ENCODE measurements at places on chromosomes 5 and 9.

DNA sequence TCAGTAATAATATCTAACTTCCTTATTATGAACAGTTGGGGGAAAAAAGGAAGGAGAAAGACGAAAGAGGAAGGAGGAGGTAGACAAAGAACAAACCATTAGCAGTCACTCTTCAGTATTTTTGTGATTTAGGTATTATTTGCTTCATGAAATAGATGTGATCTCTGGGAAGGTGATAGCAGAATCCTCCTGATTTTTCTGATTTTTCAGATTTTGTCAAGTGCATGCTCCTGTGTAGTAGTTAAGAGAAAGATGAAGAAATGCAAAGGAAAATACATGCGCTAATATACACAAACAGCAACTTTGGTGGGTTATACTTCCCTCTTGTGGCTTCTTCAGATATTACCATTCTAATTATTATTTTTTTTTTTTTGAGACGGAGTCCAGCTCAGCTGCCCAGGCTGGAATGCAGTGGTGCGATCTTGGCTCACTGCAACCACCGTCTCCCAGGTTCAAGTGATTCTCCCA is 31.6 kb downstream of the LMNB1 start:
- no peak for DNase-seq

- DNase-seq, result no peak
Observed at GRCh38 chr9:124259158-124259808, 1.5 kb downstream of the NEK6 start.

DNA sequence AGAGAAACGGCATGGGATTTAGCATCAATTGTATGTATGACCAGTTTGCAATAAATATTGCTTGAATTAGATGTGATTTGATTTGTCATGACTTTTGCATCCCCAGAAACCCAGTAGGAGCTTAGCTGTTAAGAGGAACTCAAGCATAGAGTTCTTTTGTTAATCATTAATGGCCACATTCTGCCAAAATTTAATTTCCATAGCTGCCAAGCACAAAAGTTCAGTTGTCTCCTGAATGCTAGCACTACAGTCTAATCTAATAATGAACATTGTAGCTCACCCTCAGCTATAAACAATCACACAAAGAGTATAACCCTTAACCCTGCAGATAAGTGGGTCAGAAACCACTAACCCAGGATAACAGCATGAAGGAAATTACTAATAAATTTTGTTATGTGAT is 169.8 kb upstream of the GRAMD2B start:
- no peak for DNase-seq

GRCh38 chr9:118366228-118366627 is 662.0 kb downstream of the TLR4 start:
- no peak for DNase-seq

DNA sequence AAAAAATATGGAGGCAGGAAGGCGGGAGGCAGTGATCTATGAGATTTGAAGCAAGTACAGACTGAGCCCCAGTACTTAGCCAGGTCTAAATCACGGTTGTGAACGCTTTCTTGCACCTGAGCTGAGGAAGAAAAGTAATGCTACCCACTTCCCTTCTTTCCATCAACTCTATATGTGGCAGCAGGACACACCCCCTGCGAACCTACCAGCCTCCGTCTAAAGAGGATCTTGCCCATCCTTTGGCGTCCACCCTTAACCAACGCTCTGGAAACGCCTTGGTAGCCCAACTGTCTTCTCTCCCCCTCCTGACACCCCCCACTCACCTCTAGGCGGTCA is 545 bp downstream of the HMGCS1 start:
- DNase-seq, result no peak

DNA sequence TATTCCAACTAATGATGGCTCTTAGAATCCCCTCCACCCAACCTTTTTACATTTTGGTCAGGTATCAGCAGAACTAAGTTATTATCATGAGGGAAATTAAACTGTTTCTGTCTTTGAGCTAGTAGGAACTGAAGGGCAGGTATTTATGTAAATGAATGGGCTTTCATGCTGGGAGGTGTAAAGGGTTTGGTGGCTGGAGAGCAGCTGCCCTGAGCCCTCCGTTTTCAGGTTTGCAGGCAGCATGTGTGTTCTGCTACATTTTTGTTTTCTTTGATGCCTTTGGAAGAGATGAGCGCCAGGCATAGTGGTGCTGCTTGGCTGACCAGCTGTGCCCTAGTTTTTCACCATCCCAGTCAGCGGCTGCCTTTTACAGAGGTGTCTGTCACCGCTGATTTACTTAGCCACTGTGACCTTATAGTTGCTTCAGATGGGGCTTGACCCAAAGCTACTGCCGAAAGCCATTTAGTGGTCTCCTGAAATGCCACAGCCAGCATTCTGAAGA is 231.9 kb downstream of the MAST4 start:
- DNase-seq, result no peak

- no peak for DNase-seq
Observed at GRCh38 chr9:113154946-113155345, 4.1 kb downstream of the SLC31A2 start.

DNA sequence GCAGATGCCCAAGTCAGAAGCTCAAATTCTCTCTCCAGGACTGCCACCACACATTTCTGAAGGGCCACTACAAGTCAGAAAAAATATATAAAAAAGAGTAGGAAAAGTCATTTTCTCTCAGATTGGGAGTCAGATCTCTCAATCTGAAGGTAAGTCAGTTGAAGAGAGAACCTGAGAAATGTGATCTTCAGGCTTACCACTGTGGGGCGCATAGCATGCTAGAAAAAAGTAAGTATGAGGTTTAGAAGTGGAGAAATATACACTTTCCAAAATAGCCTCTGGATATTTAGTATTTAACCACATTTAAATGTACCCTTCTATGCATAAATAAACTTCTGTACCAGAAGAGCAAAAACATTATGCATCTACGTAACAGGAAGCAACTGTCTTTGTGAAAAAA is 800.7 kb upstream of the CTNND2 start:
- no peak for DNase-seq

DNA sequence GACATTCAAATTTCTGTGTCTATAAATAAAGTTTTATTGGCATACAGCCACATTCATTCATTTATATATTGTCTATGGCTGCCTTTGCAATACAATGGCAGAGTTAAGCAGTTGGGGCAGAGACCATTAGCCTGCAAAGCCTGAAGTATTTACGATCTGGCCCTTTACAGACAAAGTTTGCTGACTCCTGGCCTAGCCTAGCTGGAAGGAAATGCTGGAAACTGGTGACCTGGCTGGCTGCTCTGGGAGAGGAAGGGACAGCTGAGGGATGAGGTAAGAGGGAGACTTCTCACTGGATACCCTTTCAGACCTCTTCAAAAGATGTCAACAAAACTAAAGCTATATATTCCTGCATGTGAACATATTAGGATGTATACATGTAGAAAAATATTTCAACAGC is 66.0 kb upstream of the PPARGC1B start:
- DNase-seq, result no peak

DNA sequence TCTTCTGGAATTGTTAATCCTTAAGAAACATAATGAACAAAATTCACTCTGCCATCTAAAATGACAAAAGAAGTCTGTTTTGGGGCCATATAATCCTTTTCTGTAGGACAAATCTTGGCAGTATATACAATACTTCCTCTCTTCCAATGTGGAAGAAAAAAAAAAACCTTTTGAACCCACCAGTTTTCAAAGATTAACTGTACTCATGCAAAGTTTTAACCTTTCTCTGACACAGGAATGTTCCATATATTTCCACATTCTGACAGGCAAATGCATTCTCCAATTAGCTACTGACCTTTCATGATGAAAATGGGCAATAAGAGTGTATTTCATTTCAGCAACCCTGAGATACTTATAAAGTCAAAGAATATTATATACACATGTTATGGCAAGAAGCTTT is 65.4 kb downstream of the RNF130 start:
- no peak for DNase-seq

DNA sequence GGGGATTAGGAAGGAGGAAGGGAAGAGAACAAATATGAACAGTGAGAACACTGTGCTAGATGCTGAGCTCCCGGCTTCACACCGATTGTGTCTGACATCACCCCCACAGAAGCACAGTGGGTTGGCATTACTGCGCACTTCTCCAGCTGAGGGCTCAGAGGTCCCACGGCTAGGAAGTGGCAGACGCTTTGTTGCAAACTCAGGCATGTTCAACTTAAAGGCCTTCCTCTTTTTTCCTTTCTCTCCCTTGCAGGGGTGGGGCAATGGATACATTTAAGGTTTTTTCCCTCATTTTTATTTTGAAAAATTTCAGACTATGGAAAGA is 15.5 kb upstream of the SHB start:
- no peak for DNase-seq

- no peak for DNase-seq
Observed at GRCh38 chr5:37886242-37886905, 46.5 kb upstream of the GDNF start.

DNA sequence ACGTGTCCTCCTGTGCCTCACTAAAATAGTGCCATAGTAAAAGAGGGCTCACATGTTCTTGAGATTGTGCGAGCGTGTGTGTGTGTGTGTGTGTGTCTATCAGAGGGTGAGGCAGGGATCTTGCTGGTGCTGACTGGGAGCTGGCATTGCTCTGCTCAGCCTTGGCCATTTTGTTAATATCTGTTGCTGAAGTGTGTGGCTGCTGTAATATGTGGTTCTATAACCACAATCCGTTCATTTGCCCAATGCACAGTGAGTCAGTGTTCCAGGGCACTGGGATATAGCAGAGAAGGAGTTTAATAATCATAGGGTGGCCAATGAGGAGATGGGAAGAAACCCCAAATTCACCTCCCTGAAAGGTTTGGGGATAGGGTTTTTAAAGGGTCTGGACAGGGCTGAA is 61.3 kb downstream of the RASGRF2 start:
- no peak for DNase-seq

DNA sequence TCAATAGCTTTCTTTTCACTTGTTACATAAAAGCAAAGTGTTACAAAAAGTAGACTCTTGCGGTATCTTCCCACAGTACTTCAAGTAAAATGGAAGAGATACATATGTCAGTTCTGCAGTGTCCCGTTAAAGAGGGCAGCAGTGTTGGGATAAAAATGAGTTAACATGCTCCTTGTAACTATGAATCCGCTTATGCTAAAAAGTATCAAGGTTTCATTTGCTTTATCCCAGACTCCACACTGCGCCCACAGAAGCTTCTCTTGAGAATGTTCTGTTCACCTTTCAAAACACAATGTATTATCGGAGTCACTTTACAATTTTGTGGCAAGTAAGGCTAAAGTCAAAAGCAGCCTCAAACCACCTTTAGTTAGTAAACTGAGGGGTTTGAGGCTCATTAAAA is 790 bp downstream of the PTAR1 start:
- peak; percentile 3 for DNase-seq

GRCh38 chr5:116944183-116944582 is 369.6 kb upstream of the SEMA6A start:
- DNase-seq, result no peak

- DNase-seq, result no peak
Observed at GRCh38 chr9:30506749-30507148, 1877.7 kb upstream of the ACO1 start.

- DNase-seq, result no peak
Observed at GRCh38 chr5:138339091-138339456, 1.0 kb downstream of the FAM53C start.

- DNase-seq, result peak; percentile 84
Observed at GRCh38 chr9:87792831-87793288, 66.9 kb downstream of the CTSL start.

DNA sequence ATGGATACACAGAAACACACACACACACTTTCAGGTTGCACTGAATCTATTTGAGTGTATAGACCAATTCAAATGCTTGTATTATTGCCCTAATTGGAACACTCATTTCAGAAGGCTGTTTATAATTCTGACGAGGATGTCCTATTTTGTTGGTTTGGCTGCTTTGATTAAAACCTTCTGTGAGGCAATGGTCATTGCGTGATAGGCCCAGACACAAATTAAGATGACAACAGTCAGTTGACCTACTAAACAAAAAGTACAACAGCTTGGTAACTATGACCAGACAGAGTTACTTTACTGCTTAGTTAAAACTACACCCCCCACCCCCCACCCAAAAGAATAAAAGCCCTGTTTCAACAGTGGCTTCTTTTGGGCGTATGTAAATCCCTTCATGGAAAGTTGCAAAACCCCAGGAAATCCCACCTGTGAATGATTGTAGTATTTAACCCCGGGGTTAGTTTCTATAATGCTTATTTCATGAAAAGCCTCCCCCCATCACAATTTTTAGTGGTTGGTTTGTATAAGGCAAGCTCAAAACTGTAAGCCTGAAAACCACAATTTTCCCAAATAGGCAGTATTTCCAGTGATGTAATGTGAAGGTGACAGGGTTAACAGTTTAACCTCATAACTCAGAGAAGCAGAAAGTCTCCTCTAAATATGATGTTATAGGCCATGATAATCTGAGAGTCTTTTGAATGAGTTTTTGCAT is 340.8 kb downstream of the FGF10 start:
- DNase-seq, result no peak

GRCh38 chr9:107155244-107155817 is 127.7 kb upstream of the RAD23B start:
- DNase-seq, result no peak

GRCh38 chr9:110266795-110267194 is 10.5 kb upstream of the TXN start:
- DNase-seq, result no peak
